ENCODE measurements at places on chromosomes 6 and 20. TPM values are rescaled to one million over a fixed set of nuclear protein-coding genes. Genes with fewer than 3 reads are reported as not detected.

The TREM2 gene
- not detected for total RNA-seq

The PRPH2 gene
- total RNA-seq: not detected

The SLC2A10 gene
- 16.1 TPM for total RNA-seq

The GRIK2 gene
- total RNA-seq: 6.3 TPM

The OVOL2 gene
- 5.4 TPM for total RNA-seq

The TMEM217 gene
- 2.5 TPM for total RNA-seq

The AVP gene
- total RNA-seq: not detected

The KCNQ5 gene
- 1.0 TPM for total RNA-seq

The RING1 gene
- total RNA-seq: 62.4 TPM

The LCA5 gene
- total RNA-seq: 8.9 TPM

The PRKN gene
- total RNA-seq: 4.6 TPM

The TREML2 gene
- total RNA-seq: not detected

The TSPO2 gene
- not detected for total RNA-seq

The OR12D3 gene
- total RNA-seq: not detected

The UBD gene
- total RNA-seq: 1.9 TPM

The TFAP2A gene
- total RNA-seq: 10.0 TPM

The HIVEP1 gene
- 35.7 TPM for total RNA-seq

The IRF4 gene
- not detected for total RNA-seq

The ADGB gene
- 0.04 TPM for total RNA-seq

The ANKRD66 gene
- not detected for total RNA-seq

The BACH2 gene
- total RNA-seq: 12.3 TPM

The WFDC12 gene
- total RNA-seq: not detected

The RSPH4A gene
- total RNA-seq: 6.3 TPM

The IL20RA gene
- total RNA-seq: 0.84 TPM

The MOG gene
- not detected for total RNA-seq

The MYH7B gene
- total RNA-seq: 0.98 TPM

The SLC52A3 gene
- total RNA-seq: 0.38 TPM

The RSPO3 gene
- 0.36 TPM for total RNA-seq

The TEAD3 gene
- total RNA-seq: 43.4 TPM

The DOK5 gene
- total RNA-seq: 0.24 TPM

The CCDC170 gene
- total RNA-seq: 0.22 TPM

The R3HDML gene
- total RNA-seq: not detected

The ASF1A gene
- 29.5 TPM for total RNA-seq

The VSTM2L gene
- 5.0 TPM for total RNA-seq

The PI3 gene
- total RNA-seq: not detected

Measured in progenitor cell of endocrine pancreas (in vitro differentiated cells).